T-helper 9 cell (primary cell): ENCODE measurements at places on chromosomes 1 and 21.

GRCh38 chr1:242556276-242556675 is 31.8 kb upstream of the PLD5 start:
- no peak for DNase-seq

GRCh38 chr1:196148367-196148970 is 459.8 kb downstream of the KCNT2 start:
- DNase-seq: no peak

DNA sequence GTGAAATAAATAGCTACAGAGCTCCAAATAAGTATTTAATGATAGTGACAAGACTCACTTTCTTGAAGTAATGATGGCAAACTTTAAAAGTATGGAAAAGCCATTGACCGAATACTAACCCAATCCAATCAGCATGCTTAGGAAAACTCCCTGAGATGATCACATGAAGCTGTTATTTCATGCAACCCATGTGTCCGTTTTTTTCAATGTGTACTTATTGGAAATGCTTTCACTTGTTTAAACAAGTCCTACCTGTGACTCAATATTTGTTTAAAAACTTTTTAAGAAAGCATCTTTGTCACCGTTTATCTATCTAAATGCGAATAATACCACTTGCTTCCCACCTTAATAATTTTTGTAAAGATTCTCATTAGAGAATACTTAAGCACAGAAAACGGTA is 185.8 kb downstream of the NRIP1 start:
- DNase-seq: no peak

- DNase-seq: no peak
Measured at GRCh38 chr1:46456411-46456963, 33.1 kb upstream of the DMBX1 start.

DNA sequence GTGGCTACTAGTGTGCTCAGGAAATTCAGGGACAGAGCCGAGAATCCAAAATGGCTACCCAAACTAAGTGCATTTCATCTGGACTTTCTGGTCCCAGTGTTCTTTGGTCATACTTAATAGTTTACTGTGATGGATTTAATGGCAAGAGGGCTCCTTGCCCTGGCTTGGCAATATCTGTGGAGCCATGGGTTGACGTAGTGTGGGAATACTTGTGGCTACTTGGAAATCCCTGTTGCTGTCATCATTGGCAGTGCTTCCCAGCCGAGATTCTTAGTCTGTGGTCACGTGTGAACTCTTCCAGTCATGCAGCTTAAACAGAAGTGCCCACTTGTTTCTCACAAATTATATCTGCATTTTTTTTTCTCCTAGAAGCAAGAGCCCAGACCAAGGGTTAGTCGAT is 198.9 kb downstream of the HS2ST1 start:
- no peak for DNase-seq

DNA sequence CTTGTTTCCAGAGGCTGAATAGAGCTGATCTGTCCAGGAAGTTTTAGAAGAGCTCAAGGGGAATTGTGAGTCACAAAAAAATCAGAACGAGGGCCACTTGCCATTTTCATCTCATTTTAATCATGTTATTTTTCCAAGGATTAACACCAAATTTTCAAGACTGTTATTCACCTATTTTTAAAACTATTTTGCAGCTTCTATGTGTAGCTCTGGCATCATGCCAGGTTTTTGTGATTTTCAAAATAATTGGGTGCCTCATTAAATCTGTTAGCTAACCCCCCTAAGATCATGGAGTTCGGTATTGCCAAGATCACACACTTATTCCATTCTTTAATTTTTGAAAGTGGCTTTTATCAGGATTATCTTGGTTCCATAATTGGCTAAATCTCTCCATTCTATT is 90.9 kb downstream of the RGS7 start:
- DNase-seq: no peak

- no peak for DNase-seq
Measured at GRCh38 chr1:155202731-155203515, 4.8 kb downstream of the THBS3 start.

DNA sequence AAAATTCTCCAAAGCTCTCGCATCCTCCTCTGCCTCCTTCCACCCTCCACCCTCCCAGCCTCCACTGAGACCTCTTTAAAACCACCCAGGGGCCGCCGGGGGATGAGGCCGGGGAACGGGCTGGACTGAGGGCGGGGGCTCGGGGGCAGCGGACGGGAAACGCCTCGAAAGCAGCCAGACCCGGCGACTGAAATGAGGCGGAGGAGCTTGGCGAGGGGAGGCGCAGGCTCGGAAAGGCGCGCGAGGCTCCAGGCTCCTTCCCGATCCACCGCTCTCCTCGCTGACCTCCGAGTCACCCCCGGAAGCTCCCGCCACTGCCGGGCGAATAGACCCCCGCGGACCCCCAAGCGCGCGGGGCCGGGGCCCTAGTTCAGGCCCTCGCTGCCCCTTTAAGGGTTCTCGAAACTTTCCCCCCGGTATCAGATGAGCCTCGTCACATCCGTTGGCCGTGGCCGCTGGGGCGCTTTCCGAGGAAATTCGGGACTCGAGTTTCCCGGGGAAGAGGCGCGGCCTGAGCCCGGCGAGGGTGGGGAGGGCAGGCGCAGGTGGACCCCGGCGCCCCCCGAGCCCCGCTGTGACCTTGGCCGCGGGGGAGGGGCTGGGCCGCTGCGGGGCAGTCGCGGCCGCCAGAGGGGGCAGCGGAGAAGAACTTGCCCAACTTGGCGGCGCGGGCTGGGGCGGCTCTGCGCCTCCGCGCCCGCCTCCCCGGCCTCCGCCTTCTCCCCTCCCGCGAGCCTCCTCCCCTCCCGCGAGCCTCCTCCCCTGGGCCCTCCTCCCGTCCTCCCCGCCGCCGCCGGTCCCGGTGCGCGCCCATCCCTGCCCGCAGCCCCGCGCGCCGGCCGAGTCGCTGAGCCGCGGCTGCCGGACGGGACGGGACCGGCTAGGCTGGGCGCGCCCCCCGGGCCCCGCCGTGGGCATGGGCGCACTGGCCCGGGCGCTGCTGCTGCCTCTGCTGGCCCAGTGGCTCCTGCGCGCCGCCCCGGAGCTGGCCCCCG is at the start of gene BACE2:
BACE2 (plus strand) TSS at position 813 of the 995 bp plus-strand sequence; CDS start at position 917, 104 bp downstream.
- DNase-seq: no peak

DNA sequence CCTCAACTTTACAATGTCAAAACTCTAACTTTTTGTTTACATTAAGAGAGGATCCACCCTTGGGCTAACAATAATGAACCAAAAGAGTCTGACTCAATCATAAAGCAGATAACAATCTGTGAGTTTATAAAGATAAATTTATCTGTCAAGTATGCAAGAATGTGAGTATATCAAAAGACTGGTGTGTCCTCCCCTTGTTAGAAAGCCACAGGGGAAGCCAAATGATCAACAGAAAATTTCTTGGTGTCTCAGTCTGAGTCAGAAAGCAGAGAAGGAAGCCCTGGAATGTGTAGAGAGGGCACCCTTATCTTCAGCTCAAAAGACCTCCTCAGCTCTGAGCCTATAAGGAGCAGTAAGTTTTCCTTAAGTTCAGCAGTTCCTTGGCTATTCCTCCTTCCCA is 13.9 kb upstream of the PDIK1L start:
- DNase-seq: no peak

DNA sequence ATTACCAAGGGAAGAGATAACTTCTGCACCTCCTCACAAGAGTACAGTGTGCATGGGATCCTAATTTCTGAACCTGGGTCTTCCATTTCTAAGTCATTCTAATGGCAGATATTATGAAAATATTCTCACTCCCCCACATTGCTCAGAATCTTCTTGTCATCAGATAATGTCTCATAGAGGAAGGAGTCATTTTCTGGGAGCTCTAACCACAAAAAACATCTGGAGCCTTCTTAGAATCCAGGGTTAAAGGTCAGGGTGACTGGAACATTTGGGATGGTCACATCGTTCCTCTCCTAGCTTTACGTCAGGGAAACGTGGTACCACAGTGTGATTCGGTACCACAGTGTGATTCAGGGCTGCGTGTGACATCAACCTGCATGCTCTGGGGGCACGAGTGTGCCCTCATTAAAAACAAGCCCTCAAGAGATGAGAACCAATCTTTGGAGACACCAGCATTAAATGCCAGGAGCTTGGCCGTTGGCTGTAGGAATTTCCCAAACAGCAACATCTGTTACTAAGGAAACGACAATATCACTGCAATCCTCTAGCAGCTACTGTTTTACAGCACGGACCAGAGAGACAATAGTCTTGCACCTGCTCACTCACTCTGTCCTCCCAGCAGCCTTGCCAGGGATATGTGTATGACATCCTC is 179.1 kb downstream of the PSMG1 start:
- DNase-seq: no peak
